ENCODE measurements at places on chromosomes 7 and 10. TPM values are rescaled to one million over a fixed set of nuclear protein-coding genes. Genes with fewer than 3 reads are reported as not detected.

- H3K27me3 ChIP-seq: no peaks in the 10 kb centered on the region
- H3K27ac ChIP-seq: no peak overlapping the region
- no peak overlapping the region for H3K4me3 ChIP-seq
These were observed 340.8 kb downstream of the PHTF2 start for GRCh38 chr7:78139335-78139734.

- no peaks in the 10 kb centered on the region for H3K36me3 ChIP-seq
- no peaks in the 10 kb centered on the region for H3K27me3 ChIP-seq
- H3K27ac ChIP-seq: no peak overlapping the region
- peaks cover 35% of the 10 kb centered on the region for H3K4me1 ChIP-seq
These were observed 1.6 kb downstream of the AVPI1 start for GRCh38 chr10:97685395-97685958.

- H3K4me3 ChIP-seq: no peak overlapping the region
- no peak for DNase-seq
- no peaks in the 10 kb centered on the region for H3K27me3 ChIP-seq
- no peak overlapping the region for H3K27ac ChIP-seq
- H3K36me3 ChIP-seq: no peaks in the 10 kb centered on the region
- H3K4me1 ChIP-seq: no peaks in the 10 kb centered on the region
These were observed 21.8 kb downstream of the REEP3 start for GRCh38 chr10:63542835-63543575.

DNA sequence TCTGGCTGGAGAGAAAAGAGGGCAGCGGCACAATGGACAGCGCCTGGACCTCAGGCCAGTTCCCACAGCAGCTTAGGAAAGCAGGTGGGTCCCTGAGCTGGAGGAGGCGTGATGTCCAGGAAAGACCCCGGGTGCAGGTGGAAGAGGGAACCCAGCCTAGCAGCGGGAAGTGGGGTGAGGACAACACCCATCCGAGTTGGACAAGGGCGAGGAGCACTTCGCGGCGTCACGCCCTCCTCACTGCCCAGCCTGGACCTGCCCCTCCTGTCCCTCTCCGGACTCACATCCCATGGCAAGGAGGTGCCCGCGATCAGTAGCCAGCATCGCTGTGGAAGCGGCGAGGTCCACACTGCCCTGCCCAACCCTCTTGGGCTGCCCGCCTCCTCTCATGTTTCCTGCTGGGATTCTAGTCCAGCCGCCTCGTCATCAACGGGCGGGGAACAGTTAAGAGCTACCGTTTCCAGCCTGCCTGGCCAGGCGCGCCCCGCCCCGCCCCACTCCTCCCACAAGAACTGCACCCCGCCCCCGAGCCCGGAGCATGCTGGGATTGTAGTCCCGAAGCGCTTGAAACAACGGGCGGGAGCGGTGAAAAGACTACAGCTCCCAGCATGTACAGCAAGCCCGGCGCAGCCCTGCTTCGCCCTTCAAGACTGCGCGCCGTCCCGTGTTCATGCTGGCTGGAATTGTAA lies 930.6 kb upstream of the ZNF722 start:
- no peaks in the 10 kb centered on the region for H3K4me1 ChIP-seq
- H3K27ac ChIP-seq: no peak overlapping the region
- H3K27me3 ChIP-seq: no peaks in the 10 kb centered on the region
- H3K4me3 ChIP-seq: no peak overlapping the region
- H3K36me3 ChIP-seq: no peaks in the 10 kb centered on the region
- DNase-seq: no peak

- no peak for DNase-seq
- H3K4me3 ChIP-seq: no peak overlapping the region
- no peak overlapping the region for H3K27ac ChIP-seq
- H3K36me3 ChIP-seq: no peaks in the 10 kb centered on the region
- no peaks in the 10 kb centered on the region for H3K27me3 ChIP-seq
- H3K4me1 ChIP-seq: peaks cover 29% of the 10 kb centered on the region
These were observed 72.5 kb downstream of the SYPL1 start for GRCh38 chr7:106039486-106040060.

- H3K36me3 ChIP-seq: no peaks in the 10 kb centered on the region
- H3K4me3 ChIP-seq: no peak overlapping the region
- DNase-seq: no peak
- no peak overlapping the region for H3K27ac ChIP-seq
- H3K4me1 ChIP-seq: no peaks in the 10 kb centered on the region
These were observed 2.2 kb upstream of the FRMD4A start for GRCh38 chr10:14332903-14333302.

DNA sequence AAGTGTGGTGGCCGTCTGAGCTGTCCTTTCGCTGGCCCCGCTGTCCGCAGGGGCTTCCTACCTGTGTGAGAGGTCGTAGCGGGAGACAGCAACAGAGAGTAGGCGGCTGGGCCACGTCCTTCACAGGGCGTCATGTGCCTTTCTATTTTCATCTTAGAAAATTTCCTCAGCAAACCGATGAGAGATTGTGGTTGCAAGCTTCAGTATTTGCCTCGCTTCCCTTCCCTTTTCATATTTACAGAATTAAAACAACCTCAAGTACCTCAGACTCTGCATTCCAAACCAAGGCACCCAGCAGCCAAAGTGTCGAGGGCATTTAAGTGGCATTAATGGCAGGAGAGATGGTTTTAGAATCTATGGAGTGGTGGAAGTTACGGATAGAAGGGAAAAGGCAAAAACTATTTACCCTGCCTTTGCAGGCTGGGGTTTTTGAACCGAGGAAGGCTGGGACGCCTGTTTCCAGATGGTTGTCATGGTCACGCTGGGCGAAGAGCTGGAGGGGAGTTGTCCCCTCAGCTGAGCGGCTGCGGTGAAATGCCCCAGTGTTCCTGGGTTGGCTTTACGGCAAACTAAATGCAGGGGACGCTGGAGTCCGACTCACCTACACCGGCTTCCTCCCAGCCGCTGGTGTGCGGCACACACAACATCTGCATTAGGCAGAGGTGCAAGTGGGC lies 41.9 kb downstream of the WIPI2 start:
- H3K36me3 ChIP-seq: peaks cover 42% of the 10 kb centered on the region
- no peak overlapping the region for H3K4me3 ChIP-seq
- no peaks in the 10 kb centered on the region for H3K27me3 ChIP-seq
- H3K27ac ChIP-seq: peak overlapping the region; percentile 2
- H3K4me1 ChIP-seq: peaks cover 13% of the 10 kb centered on the region
- DNase-seq: no peak

GRCh38 chr10:5518143-5518542 lies 6.6 kb upstream of the CALML3 start:
- no peaks in the 10 kb centered on the region for H3K27me3 ChIP-seq
- DNase-seq: no peak

GRCh38 chr10:10096296-10096695 lies 921.4 kb upstream of the CELF2 start:
- H3K27ac ChIP-seq: no peak overlapping the region
- DNase-seq: no peak
- no peaks in the 10 kb centered on the region for H3K4me1 ChIP-seq
- no peaks in the 10 kb centered on the region for H3K27me3 ChIP-seq
- no peak overlapping the region for H3K4me3 ChIP-seq

DNA sequence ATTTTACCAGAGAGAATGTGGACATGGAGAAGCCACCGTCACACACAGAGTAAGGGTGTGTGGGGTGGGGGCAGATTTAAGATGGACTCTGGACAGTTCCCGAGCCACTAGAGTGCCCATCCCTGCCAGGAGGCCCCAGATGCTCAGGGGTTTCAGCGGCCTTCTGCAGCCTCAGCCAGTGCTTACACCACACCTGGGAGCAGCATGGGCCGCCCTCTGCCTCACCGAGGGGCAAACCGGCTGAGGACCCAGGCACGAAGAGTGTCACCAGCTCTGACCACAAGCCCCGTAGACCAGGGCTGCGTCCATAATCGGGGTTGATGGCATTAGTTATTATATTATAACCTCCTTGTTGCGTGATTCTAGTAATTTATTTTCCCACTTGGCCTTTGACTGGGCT lies 6.7 kb upstream of the MNX1 start:
- no peaks in the 10 kb centered on the region for H3K36me3 ChIP-seq
- H3K27ac ChIP-seq: no peak overlapping the region
- H3K27me3 ChIP-seq: peaks cover 87% of the 10 kb centered on the region
- peaks cover 22% of the 10 kb centered on the region for H3K4me1 ChIP-seq
- no peak for DNase-seq

DNA sequence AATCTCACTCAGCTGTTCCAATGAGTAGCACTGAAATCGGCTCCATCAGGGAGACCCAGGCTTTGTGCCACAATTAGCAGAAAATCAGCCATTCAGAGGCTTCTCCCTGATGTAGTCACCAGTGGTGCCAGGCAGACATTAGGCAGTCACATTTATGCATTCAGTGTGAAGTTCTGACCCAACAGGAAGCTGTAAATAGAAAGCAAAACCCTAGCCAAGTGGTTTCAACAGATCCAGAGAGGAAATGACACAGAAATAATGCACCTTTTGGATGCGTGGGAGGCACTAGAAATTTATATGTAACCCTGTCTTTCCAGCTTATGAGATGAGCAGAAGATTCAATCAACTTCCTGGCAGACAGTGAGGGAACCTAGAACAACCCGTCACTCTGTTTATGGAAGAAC lies 186.4 kb downstream of the PDE1C start:
- no peak for DNase-seq
- H3K36me3 ChIP-seq: no peaks in the 10 kb centered on the region
- no peak overlapping the region for H3K27ac ChIP-seq
- H3K4me1 ChIP-seq: no peaks in the 10 kb centered on the region
- H3K27me3 ChIP-seq: no peaks in the 10 kb centered on the region
- no peak overlapping the region for H3K4me3 ChIP-seq

Gene PLPP4
- total RNA-seq: not detected

Gene PPP1R17
- total RNA-seq: not detected

Gene NPC1L1
- total RNA-seq: not detected

Gene NPSR1
- total RNA-seq: not detected

Gene ELAPOR2
- total RNA-seq: 7.2 TPM

All from CD4-positive, alpha-beta T cell (primary cell).